ENCODE measurements at places on chromosomes 7 and 10.

- DNase-seq, result no peak
Measured at GRCh38 chr10:79387466-79387973, 40.3 kb downstream of the PPIF start.

DNA sequence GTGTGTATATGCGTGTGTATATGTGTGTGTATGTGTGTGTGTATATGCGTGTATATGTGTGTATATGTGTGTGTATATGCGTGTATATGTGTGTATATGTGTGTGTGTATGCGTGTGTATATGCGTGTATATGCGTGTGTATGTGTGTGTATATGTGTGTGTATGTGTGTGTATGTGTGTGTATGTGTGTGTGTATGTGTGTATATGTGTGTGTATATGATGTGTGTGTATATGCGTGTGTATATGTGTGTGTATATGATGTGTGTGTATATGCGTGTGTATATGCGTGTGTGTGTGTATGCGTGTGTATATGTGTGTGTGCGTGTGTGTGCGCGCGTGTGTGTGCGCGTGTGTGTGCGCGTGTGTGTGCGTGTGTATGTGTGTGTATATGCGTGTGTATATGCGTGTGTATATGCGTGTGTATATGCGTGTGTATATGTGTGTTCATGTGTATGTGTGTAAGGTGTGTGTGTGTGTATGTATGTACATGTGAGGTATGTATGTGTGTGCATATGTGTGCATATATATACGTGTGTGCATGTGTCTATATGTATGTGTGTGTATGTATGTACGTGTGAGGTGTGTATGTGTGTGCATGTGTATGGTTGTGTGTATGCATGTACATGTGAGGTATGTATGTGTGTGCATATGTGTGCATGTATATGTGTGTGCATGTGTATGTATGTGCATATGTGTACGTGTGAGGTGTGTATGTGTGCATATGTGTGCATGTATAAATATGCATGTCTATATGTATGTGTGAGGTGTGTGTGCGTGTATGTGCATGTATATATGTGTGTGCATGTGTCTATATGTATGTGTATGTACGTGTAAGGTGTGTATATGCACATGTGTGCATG lies 6.0 kb downstream of the UCN3 start:
- no peak for DNase-seq

GRCh38 chr10:132096223-132096622 lies 30.5 kb downstream of the JAKMIP3 start:
- peak; percentile 3 for DNase-seq

- no peak for DNase-seq
Measured at GRCh38 chr10:117684046-117684610, 141.6 kb downstream of the EMX2 start.

DNA sequence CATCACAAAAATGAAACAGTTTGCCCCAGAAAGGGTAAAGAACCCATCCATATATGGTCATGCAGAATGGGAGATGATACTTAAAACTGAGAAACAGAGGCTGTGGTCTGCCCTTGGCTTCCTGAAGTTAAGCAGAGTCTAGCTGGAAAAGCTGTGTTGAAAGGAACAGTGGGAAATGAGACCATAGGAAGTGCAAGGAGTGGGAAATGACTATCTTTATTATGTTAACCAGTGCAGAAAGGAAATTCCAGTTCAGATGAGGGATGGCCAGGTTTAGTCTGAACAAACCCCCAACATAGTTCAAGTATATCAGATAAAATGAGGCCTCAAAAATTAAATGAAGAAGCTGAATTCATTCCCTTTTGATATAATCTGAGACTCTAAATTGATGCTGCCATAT lies 112.2 kb upstream of the TARP start:
- no peak for DNase-seq

- DNase-seq, result peak; percentile 29
Measured at GRCh38 chr10:4174197-4174596, 389.2 kb upstream of the KLF6 start.

GRCh38 chr7:127413326-127413725 lies 20.8 kb upstream of the ZNF800 start:
- no peak for DNase-seq

GRCh38 chr10:6729861-6730344 lies 149.8 kb upstream of the PRKCQ start:
- peak; percentile 9 for DNase-seq

DNA sequence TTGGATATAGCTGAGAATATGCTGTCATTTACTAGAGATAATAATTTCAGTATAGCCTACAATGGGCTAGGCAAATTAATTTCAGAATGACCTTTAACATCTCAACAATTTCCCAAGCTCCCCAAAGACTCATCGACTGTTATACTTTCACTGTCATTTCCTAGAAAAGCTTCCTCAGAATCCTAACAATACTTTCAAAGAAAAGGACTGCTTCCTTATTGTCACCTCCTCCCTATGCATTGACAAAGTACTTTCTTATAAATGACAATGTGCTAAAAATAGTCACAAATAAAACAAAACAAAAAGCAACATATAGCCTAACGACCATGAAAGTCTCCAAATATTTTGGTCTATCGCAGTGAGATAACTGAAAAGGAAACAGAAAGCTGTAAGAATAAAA lies 272.6 kb downstream of the ELMO1 start:
- no peak for DNase-seq

- no peak for DNase-seq
Measured at GRCh38 chr7:77537136-77537777, at the start of gene PTPN12. Gene PTPN12 (plus strand): TSS chr7:77537295. CDS start chr7:77537547, 252 bp downstream.

GRCh38 chr10:43452356-43452914 lies 15.5 kb downstream of the ZNF487 start:
- DNase-seq, result no peak

DNA sequence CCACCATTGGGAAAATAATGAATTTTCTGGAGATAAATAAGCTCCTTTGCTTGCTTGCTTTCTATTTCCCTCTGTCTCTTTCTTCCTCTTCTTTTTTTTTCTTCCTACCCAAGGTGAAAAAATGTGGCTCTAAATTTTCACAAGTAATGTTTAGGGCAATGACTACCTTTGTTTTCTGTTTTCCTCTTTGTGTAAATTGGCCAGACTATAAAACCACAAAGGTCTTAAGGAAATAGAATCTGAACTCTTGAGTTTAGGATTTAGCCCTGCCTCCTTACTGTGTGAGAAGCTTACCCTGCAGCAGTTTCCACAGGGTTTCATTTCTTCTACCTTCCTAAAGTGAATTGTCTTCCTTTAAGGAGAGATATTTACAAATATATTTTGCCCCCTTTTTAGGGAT lies 330.4 kb downstream of the ARL4A start:
- no peak for DNase-seq

DNA sequence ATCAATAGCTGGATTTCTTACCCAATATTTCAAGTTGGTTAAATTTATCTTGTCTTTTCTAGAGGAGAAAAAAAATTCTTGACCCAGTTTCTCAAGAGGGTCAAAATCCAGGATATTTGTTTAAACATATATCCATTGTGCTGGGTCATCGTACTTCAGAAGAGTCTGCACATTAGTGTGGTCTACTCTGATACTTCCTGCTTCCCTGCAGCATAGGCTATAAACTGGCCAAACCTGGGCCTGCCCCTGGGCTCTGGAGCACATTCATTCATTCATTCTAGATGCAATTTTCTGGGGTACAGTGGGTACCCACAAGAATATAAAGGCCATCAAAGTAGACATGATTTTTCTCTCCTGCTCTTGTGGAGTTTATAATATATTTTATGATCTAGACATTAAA lies 142.1 kb upstream of the WNT16 start:
- no peak for DNase-seq

All from fibroblast of upper back skin (primary cell).